ENCODE measurements at places on chromosomes 12 and 14. TPM values are rescaled to one million over a fixed set of nuclear protein-coding genes. Genes with fewer than 3 reads are reported as not detected.

DNA sequence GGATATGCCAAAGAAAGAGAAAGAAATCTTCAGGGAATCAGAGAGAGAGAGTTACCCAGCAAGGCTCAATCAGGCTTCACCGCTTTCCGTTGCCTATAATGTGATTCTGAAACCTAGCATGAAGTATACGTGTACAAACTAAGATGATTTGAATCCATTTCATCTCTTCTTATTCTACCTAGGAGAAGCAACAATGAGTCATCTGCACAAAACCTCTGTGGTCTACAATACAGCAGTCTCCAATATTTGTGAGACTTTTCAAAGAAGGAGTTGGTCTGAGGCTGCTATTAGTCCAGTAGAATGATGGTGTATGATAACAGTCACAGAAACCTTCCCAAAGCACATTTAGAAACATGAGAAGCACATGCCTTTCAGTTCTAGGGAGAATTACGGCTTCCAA lies 141.9 kb downstream of the C12orf42 start:
- DNase-seq = no peak

DNA sequence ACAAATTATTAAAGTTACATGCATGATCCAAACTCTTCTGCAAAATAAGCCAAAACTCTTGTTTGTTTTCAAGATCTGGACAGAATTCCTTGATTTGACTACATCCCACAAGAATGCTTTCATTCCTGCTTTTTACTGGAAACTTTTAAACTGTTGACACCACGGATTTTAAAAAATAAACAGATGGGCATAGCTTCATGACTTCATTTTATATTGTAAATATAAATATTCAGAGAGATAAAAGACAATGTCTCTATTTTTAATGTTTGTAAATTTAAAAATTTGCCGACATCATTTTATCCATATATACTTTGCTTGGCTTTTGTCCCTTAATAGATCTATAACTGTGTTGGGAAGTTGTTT lies 134.3 kb upstream of the DCN start:
- no peak for DNase-seq

DNA sequence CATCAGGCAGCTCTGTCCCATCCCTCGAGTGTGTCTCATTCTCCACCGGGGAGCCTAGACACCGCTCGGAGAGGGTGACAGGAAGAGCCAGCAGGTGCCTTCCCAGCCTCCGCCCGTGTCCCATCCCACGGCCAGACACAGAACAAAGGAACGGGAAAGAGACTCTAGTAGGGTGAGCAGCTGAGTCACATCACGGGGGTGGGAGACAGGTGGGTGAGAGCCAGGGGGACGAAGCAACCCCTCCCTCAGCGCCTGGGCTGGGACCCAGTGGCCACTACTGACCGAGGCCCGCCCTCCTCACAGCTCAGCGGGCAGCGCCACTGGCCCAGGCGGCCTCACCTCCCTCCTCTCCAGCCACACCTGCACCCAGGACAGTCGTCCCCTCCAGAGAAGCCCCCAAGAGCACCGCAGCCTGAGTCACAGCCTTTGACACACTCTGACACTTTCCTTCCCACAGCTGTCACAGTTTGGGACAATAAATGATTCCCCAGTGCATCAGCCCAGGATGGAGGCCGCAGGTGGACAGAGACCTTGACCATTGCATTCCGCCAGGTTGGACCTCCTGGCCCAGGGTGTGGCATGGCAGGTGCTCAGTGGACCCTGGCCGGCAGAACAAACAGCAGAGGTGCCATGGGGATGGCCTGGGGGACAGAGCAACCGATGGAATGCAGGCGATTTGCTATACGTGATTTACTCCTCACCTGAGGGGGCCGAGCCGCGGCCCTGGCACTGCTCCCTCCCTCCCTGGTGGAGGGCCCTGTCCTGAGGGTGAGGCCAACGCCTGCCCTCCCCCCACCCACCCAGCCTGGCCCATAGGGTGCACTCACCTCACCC lies 45.4 kb upstream of the GALNT9 start:
- no peak for DNase-seq

- DNase-seq = no peak
Observed at GRCh38 chr12:107242189-107242588, 148.8 kb upstream of the CRY1 start.

KCNC2 gene
- polyA plus RNA-seq = not detected
